ENCODE measurements at places on chromosomes 2 and 18.

DNA sequence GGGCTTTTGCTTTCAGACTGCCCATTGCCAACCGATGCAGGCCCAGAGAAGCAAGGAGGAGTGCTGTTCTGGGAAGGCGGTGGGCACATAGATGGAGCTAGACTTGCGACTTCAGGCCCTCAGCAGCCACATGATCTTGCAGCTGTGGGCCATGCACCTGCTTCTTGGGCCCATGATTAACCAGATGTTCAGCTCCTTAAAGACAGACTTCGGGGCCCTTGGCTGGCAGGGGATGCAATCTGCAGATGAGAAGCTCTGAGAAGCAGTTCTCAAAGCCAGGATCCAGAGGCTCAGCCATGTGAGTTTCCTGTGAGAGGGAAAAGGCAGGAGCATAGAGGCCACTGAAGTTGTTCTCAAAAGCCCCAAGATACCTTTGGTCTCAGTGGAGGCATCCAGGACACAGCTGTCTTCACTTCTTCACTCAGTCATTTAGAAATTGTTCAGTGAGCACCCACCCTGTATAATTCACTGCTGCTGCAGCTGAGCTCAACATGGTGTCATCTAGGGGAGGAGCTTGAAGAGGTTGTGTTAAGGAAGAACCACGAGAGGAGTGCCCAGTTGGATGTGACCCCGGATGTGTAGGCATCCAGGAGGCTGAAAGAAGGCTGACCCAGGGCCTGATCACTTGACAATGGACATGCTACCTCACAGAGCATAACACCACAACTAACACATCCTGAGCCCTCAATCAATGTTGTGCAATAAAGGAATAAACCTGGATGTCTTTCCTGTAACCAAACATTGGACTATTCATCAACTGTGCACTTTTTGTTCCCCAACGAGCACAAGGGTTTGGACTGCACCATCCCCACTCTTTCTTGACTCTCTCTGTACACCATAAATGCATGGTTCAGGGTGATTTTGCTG, 44.7 kb upstream of the TMEM200C start:
- no peak for DNase-seq

- no peak for DNase-seq
These were observed 45.9 kb upstream of the YES1 start for GRCh38 chr18:857986-858385.

DNA sequence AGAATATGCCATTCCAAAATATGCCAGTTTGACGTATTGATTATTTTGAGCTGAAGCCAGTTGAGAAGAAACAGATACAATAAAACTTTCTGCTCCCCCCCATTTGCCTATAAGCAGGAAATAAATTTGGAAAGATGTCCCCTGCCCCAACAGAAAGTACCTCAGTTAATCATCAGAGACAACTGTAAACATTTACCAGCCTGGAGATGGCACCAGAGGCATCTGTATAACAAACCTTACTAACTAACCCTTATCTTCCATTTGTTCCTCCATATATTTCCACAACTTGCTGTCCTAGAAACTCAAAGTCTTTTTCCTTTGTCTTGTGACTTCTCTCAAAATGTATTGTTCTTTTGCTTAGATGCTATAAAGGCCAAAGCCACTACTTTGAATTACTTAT, 93.8 kb downstream of the AKAIN1 start:
- DNase-seq = no peak

DNA sequence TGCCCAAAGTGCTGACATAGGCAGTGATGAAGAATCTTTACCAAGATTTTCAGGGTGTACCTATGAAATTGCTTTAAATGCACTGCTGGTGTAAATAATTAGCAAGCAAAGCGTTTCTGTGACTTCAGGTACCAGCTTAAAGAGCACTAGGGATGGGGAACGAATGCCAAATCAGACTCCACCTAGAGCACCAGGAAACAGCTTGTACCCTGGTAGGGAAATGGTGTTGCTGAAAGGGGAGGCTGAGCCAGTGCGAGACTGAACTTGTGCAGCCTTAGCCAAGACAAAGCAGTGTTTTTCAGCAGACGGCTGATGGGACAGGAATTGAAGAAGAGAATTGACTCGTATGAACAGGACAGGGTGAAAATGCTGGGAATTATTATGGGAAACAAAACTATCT, 65.6 kb downstream of the TWSG1 start:
- DNase-seq = no peak

DNA sequence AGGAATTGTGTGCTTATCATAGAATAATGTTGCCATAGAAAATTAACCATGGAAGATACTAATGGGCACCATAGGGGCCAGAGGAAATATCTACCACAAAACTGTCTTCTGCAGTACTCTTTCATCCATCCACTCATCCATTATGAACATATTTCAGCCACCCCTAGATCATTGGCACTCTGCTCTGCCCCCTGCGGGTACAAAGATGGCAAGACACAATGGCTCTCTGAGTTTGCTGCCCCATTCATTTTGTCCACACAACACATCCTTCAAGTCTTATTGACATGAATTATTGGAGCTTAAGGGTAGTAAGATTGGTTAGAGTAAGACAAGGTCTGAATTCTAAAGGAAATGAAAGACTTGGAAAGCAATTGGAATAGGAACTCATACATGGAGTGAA, 1224.7 kb upstream of the CELF4 start:
- DNase-seq = peak; percentile 31

GRCh38 chr2:207468488-207468887, 61.3 kb upstream of the CREB1 start:
- DNase-seq = no peak

GRCh38 chr2:85183479-85183878, 50.3 kb downstream of the TCF7L1 start:
- DNase-seq = no peak

DNA sequence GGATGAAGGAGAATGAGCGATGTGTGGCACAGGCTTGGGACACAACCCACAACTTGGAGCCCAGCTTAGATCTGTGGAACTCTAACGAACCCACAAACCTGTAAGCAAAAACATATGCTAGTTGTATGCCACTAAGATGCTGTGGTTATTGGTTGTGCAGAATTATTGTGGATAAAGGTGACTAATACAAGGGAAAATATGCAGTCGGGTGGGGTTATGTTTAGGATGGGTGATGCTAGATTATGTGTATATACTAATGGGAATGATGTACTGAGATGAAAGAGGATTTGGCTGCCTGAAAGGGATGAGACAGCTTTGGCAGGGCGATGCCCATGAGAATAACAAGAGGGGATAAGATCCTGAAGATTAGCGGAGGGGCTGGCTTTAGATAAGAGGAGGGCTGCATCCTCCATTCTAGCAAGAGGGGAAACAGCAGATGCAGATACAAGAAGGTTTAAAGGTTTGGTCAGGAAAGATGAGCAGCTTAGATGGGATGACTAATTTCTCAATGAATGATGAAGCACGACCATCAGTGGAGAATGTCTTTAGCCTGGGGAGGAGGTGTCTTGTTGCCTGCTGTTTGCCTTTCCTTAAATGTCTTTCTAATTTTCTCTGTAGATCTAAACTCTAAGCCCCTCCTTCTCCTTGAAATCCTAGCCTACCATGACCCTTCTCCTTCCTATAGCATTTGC, 49.6 kb downstream of the GALNT14 start:
- DNase-seq = no peak

DNA sequence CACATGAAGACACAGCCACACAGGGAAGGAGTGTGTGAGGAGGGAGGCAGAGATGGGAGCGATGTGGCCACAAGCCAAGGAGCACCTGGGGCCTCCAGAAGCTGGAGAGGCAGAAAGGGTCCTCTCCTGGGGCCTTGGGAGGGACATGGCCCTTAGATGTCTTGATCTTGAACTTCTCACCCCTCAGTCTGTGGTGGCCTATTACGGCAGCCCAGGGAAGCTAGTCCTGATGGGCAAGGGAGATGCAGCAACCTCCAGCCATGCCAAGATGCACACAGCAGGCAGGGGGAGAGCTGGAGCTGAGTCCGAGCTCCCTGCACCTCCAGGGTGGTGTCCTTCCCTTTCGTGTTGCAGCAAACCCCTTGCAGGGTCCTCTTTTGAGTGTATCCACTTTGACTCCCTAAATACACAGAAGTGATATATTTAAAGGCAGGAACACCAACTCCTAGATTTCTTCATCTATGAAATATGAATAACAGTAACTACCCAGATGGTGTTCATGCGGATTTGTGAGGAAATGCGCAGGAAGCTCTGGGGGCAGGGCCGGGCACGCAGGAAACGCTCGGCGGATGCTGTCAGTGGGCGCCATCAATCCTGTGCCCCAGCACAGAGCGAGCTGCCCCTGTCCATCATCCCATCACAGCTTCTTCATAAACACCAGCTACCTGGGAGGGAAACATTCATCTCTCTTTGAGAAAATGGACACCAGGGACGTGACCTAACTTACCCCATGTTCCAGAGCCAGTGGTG, 230.4 kb upstream of the MYT1L start:
- no peak for DNase-seq

- DNase-seq = no peak
These were observed 75.5 kb downstream of the OLA1 start for GRCh38 chr2:174172802-174173355.

- no peak for DNase-seq
These were observed 524.0 kb downstream of the SOX11 start for GRCh38 chr2:6216234-6216633.

DNA sequence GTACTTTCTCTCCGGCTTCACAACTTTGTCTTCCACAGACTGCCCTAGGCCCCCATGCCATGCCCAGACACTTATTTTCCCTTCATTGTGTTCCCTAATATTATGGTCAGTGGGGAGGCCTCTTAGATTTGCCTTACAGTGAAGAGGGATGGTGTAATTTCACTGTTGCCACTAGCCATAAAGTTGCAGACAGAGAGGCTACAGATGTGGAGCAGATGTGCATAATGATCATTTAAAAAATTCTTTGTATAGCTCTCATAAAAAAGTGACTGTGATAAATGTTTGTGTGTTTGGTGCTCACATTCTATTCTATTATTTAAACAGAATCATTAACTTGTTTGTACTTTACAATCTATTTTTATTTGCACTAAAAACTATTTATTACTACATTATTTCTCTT, 67.5 kb upstream of the FN1 start:
- no peak for DNase-seq

DNA sequence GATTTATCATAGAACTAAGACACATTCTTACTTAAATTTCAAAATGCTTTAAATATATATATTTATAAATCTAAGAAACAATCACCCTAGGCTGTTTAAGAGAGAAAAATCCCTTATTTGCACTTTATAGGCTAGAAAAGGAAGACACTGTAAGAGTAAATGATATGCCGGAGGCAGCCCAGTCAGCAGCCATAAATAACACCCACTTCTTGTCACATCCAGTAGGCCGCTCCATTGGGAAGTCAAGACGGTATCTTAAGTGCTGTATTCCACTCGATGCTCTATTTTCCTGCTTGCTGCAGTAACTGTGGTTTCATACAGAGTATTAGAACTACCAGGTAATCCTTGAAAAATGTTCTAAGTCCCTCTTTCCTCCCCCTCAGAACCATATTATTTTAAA, 57.9 kb downstream of the ABCA12 start:
- no peak for DNase-seq

DNA sequence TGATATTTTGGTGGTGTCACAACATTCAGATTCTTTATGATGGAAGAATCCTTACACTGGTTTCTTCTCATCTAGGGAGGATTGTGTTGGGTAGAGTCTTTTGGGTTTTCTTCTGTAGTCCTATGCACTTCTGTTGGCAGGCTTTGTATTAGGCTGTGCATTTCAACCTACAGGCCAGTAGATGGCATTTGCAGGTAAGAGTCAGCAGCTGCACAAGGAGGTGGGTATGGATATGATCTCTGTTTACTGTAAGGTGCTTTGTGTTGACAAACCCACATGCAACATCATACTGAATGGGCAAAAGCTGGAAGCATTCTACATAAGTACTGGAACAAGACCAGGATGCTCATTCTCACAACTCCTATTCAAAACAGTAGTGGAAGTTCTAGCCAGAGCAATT, 656.8 kb downstream of the METTL4 start:
- peak; percentile 19 for DNase-seq

DNA sequence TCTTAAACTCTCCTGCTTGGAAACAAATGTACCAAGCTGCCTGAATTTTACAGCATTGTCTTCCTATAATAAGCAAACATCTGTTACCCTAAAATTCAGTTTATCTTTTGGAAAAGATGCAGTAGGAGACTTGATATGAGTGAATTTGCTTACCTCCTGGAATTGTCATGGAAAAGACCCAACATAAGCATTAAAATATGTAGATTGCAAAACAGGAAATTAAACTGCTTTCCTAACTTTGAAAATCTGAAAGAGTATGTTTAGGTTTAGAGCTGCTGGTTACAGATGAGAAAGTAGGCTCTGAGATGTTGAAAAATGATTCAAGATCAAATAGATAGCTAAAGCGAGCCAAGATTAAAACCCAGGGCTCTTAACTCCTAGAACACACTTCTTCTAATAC, 316.5 kb downstream of the SOX11 start:
- no peak for DNase-seq

GRCh38 chr2:239752951-239753350, 272.2 kb downstream of the NDUFA10 start:
- DNase-seq = no peak

GRCh38 chr18:36635414-36636096, 193.2 kb downstream of the TPGS2 start:
- DNase-seq = no peak

- no peak for DNase-seq
These were observed 435.6 kb downstream of the TDRD15 start for GRCh38 chr2:21559351-21559750.

GRCh38 chr2:32095671-32096070, 32.3 kb downstream of the SPAST start:
- no peak for DNase-seq

GRCh38 chr2:200993097-200993496, 29.6 kb upstream of the ORC2 start:
- DNase-seq = no peak

- peak; percentile 15 for DNase-seq
These were observed at the start of gene LRP1B for GRCh38 chr2:142131010-142131669. TSS of gene LRP1B (minus strand) at chr2:142131016. CDS start at chr2:142130729, 287 bp downstream.

- DNase-seq = no peak
These were observed 26.8 kb downstream of the ATP8B1 start for GRCh38 chr18:57776354-57776753.

- DNase-seq = peak; percentile 26
These were observed 125.0 kb upstream of the CD226 start for GRCh38 chr18:70072678-70073077.

DNA sequence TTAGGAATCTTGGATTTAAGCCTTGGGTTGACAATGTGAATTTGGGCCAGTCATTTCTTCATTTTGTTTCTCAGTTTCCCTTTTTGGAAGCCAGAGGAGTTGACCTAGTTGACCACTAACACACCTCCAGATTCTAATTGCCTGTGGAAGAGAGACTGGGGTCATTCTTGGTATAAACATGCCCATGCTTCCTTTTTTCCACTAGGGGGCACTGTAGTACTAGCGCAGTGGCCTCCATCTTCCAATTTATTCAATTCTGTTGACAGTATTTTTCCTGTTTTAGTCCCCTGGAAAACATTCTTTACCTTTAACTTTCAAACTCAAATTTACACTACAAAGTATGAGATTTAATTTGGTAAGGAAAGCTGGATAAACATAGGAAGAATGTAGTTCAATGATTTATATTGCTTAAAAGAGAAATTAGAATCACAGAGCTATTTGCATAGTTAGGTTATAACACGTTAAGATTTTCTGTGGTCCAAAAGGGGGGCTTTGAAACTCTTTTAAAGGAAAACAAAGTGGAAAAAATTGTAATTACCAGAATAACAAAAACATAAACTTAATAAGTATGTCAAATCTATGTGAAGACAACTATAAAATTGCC, 57.5 kb upstream of the AGPS start:
- DNase-seq = peak; percentile 72

- DNase-seq = no peak
These were observed 600.7 kb upstream of the ID2 start for GRCh38 chr2:8081130-8081529.

- no peak for DNase-seq
These were observed 292.0 kb downstream of the CNTNAP5 start for GRCh38 chr2:124316881-124317605.

Measured in ACHN (cell line).